ENCODE measurements at places on chromosomes 7 and 10. TPM values are rescaled to one million over a fixed set of nuclear protein-coding genes. Genes with fewer than 3 reads are reported as not detected.

DNA sequence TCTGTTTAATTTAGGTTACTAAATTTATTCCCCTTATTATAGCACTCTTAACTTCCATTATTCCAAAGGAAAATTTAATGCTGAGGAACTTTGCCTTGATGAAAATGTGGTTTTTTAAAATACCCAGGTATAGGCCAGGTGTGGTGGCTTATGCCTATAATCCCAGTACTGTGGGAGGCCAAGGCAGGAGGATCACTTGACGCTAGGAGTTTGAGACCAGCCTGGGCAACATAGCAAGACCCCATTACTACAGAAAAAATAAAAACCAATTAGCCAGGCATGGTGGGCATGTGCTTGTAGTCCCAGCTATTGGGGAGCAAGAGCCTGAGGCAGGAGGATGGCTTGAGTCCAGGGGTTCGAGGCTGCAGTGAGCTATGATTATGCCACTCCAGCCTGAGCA, 32.4 kb downstream of the TMEM243 start:
- DNase-seq = no peak

- peak; percentile 92 for DNase-seq
Measured at GRCh38 chr7:100867040-100867775, at the start of gene TRIP6. Gene TRIP6 (plus strand): TSS chr7:100867387. CDS start chr7:100867498, 111 bp downstream.

DNA sequence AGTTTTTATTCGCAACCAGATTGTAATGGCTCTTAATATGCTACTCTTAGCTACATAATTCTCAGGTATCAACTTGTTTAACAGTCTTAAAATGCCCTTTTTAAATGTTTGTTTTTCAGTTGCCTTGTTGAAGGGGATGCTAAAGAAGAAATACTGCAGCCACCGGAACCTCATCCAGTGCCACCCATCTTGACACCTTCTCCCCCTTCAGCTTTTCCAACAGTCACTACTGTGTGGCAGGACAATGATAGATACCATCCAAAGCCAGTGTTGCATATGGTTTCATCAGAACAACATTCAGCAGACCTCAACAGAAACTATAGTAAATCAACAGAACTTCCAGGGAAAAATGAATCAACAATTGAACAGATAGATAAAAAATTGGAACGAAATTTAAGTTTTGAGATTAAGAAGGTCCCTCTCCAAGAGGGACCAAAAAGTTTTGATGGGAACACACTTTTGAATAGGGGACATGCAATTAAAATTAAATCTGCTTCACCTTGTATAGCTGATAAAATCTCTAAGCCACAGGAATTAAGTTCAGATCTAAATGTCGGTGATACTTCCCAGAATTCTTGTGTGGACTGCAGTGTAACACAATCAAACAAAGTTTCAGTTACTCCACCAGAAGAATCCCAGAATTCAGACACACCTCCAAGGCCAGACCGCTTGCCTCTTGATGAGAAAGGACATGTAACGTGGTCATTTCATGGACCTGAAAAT, 69.5 kb upstream of the RSBN1L start:
- DNase-seq = no peak

The SFRP4 gene
- 0.10 TPM for total RNA-seq

The CRYGN gene
- not detected for total RNA-seq

DNA sequence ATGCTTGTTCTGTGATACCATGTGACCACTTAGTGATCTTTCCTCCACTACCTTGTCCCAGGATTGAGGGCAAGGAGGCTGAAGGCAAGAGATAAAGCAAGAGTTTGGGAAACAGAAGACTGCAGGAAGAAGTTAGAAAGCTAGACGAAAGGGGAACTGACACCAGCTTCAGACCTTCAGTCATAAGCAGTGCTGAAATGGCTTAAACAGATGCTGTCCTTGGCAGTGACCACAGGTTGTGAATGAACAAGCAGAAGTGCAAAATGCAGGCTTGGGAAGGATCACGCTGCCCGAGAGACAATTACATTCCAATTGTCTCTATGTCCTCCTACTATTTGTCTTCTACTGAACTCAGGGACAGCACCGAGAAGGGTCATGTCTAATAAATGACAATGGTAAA, 704.9 kb upstream of the AUTS2 start:
- DNase-seq = no peak

- no peak for DNase-seq
Measured at GRCh38 chr7:109282726-109283125, 713.1 kb downstream of the DNAJB9 start.

The ATOH7 gene
- total RNA-seq = not detected

DNA sequence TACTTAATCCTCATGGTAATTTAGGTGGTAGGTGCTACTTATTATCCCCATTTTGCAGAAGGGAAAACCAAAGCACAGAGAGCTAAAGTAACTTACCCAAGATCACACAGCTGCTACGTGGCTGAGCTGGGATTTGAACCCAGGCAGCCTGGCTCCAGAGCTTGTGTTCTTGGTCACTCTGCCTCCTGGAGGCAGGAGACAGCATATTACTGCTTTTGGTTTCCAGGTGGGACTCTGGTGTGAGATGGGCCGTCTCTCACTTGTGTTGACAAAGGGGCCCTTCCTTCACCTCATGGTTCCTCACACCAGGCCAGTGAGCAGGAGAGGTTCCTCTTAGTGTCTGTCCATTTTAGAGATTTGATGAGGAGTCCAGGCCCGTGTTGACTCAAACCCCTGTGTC, 79.8 kb upstream of the PPIF start:
- no peak for DNase-seq

The GARIN1A gene
- total RNA-seq = 0.48 TPM

The CEP55 gene
- 132 TPM for total RNA-seq

DNA sequence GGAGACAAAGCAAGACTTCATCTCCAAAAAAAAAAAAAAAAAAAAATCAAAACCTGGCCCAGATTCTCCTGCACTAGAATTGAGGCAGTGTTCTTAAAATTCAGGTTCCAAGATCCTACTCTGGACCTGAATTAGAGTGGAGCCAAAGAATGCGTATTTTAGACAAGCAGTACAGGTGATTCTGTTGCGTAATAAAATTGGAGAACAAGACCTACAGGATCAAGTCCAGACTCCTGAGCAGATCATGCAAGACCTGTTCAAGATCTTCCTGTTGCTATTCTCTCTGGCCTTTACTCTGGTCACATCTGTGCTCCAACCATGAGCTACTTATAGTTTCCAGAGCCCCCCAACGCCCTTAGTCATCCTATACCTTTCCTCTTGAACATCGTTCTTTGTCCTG, 51.5 kb upstream of the RSBN1L start:
- no peak for DNase-seq

- peak; percentile 93 for DNase-seq
Measured at GRCh38 chr10:34031400-34031799, 696.9 kb upstream of the NRP1 start.

- DNase-seq = no peak
Measured at GRCh38 chr10:113261161-113261560, 291.7 kb upstream of the HABP2 start.

The HMX3 gene
- total RNA-seq = not detected

DNA sequence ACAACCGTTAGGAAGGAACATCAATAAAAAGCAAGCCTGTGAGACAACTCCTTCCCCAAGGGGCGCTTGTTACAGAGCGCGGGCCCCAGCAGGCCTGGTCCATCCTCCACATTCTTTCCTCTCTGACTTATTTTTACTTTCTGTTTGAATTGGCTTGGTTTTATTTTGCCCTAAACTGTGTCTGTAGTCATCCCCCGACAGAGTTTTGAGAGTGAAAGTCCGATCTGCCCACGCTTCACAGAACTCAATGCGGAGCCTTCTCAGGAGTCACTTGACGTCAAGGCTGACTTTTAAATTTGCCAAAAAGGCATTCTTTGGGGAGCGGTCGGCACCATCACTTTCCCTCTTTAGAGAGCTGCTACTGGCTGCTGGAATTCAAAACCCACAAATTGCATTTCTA, 150.1 kb upstream of the KLF6 start:
- DNase-seq = peak; percentile 89

- no peak for DNase-seq
Measured at GRCh38 chr10:76469675-76470074, 1038.3 kb downstream of the LRMDA start.

DNA sequence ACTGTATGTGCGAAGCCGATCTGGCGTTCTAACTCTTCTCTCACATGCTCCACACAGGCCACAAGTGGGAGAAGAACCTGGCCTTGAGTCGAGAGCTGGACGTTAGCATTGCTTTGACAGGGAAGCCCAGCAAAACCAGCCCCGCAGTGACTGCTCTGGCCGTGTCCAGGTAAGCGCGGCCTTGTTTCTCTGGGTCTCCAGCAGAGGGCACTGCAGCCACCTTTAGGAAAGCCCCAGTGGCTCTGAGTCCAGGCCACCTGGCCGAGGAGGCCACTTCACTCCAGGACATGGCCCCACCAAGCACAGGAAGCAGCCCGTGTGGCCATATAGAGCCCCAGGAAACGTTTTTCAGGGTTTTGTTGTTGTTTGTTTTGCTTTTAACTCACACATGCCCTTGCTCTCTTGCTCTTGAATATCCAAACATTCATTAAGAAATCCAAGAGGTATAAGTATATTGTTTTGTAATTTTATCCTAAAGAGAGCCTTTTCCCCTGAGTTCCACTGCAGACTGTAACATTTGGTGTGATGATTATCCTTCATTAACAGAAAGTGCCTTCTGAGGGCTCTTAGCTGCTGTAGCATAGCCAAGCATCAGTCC, 41.8 kb upstream of the LRRC18 start:
- peak; percentile 25 for DNase-seq

The SDHAF3 gene
- 46.5 TPM for total RNA-seq

The FAM221A gene
- 0.72 TPM for total RNA-seq

The CYP3A7 gene
- total RNA-seq = not detected

DNA sequence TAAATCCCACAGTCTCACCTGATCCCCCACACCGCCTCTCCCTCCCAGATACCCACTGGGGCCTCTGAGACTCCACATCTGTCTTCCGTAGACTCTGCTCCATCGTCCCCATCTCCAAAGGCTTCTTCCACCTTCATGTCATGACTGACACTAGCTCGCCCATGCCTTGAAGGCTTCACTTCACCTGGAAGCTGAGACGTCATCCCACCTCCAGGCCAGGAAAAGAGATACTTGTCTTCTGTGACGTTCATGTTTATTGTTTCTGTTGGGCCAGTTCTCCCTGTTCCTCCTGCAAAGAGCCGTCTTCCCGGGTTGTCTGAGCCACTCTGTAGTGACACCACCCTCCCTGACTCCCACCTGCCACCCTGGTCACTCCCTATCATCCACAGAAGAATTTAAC, 3.6 kb upstream of the ZNF862 start:
- DNase-seq = no peak

DNA sequence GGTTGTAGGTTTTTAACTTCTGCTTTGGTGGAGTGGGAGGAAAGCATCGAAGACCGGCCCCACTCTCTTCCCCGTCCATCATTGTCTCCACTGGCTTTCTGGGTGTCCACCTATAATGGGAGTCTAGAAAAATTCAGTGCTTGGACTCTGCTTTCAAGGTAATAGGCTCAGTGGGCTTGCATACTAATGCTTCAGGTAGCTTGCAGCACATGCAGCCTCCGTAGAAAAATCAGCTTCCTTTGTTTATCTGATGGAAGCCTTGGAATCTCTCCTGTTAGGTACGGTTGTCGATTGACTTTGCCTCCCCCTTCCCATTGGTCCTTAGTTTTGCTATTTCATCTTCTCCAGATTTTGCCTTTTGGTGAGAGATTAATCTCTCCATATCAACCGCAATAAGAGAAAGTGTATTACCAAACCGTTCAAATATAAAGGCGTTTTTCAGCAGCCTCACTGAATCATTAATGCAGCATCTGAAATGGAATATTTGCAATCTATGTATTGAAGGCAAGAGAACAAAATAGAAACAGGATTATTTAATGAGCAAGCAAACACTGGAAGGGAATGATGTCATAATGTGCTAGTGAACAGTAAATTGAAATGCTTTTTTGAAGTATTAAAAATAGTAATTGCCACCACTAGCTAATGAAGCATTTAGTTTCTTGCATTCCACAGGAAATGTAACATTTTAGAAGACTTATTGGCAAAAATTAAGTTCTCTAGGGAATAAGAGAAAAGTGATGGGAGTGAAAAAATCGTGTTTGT, 944 bp downstream of the AVL9 start:
- no peak for DNase-seq
